Right renal pelvis (tissue), 4 donors: ENCODE measurements at places on chromosomes 6 and 20. TPM values are rescaled to one million over a fixed set of nuclear protein-coding genes. Genes with fewer than 3 reads are reported as not detected.

The TP53INP2 gene
- polyA plus RNA-seq = 14.7 TPM

The GPR63 gene
- polyA plus RNA-seq = 3.3 TPM

DNA sequence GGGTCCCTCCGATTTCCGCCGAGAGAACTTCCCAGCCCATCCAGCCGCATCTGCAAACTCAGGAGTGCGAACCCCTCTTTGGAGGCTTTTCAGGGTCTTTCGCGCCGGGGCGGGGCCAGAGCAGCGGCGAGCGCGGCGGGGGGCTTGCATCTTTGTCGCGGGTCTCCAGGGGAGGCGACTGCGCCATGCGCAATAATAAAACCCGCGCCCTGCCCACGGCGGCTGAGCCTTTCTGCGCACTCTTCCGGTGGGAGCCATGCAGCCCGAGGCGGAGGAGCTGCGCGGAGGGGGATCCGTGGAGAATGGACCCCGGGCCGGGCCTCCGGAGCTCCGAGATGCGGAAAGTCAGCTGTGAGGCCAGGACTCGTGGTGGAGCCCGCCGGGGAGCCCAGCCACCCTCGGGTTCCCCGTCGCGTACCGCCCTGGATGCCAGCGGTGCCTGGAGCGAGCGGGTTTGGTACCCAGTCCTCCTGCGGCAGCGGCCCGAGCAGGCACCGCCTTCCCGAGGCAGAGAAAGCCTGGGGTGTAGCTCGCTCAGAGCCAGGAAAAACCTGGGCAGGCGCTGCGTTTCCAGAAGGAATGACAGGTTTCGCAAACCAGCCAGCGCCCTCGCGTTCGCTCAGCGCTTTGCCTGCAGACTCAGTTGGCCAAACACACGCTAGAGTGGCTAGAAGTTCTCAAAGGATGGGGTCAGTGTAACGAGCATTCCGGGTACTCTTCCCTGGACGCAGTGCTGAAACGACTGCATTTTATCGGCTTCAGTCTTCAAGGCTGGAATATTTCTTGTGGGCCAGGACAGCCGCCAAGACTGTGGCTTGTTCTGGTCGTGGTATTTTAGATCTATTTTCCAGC is 1.2 kb downstream of the AKAP12 start:
- DNase-seq = no peak

DNA sequence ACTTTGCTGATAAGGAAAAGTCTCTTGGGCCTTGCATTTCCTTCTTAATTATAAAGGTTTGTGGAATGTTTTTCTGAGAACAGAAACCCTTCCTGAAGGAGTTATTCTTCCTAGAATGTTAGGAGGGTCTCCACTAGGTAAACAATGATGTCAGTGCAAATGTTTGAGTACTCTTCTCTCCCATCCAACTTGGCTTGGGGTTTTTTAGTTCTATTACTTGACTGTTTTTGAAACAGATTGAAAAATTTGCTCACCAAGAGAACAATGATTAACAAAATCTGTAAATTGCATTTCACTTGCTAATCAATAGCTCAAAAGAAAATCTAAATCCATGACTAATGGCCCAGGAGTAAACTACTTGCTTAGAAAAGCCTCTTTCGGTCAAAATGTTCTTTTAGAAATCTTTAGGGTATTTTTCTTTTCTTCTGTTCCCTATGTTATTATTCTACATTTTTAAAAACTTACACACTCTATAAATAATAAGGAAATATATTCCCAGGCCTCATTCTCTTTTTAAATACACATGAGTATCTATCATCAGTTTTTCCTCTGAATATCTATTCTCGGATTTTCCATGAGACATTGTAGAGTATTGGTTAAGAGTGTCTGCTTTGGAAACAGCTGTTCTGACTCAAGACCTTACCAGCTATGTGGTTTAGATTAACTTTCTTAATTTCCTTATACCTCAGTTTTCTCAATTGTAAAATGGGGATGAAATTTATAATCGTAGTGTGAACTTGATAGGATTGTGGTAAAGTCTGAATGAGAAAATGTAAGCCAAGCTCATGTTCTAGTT is 234.2 kb upstream of the CITED2 start:
- DNase-seq = no peak

The FAM229B gene
- 47.6 TPM for polyA plus RNA-seq

DNA sequence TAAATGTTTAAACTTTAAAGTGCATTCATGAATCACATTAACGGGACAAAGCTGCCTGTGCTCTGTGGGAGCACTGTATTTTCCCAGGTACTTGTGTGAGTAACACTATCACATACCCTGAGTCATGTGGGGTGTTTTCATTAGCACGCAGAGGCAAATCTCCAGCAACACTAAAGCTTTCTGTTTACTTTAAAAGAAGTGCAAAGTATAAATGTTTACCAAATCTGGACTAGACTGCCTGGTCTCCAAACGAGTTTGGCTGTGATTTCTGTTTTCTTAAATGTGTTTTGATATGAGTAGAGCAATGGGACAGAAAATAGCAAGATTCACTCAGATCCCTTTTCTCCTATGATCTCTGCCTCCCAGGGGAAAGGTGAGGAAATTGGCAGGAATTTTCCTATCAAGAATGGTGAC is 28.8 kb upstream of the RIPPLY2 start:
- DNase-seq = no peak

DNA sequence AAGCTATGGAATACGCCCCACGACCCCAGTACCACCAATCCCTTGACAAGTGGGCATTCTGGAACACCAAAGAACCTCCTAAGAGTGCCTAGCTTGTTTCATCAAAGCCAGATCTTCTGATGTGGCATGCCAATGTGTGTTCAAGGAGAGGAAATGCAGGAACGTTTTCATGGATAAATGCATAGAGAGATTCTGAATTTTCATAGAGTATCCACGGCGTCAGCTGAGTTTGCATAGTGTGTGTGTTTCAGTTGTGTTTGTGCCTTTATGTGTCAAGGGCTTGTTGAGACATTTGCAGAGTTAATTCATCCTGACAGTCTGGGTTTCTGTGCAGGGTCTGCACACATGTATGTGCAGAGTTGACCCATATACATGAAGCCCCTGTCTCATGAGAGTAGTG is 172.7 kb upstream of the LRFN2 start:
- DNase-seq = no peak

The ARMH2 gene
- polyA plus RNA-seq = not detected

GRCh38 chr6:112620812-112621569 is 273.9 kb downstream of the RFPL4B start:
- DNase-seq = no peak

GRCh38 chr20:32828029-32828680 is 8.4 kb downstream of the MAPRE1 start:
- DNase-seq = no peak

DNA sequence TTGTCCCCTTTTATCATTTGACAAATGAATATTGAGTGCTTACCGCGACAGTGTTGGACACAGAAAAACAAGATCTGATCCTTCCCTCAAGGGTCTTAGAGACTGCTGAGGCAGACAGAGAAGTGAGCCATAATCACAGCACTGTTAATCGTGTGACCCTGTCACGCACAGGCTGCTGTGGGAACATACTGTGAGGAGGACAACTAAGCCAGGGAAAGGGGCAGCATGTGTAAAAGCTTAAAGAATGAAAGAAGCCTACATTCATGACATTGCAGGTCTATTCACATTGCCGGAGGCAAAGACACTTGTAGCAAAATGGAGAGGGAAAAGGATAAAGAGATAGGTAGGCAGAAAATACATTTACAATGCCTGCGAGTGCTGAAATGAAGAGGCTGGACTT is 32.7 kb downstream of the TRDN start:
- DNase-seq = no peak

GRCh38 chr20:1616858-1617434 is 2.9 kb downstream of the SIRPB1 start:
- no peak for DNase-seq

The KHDC1 gene
- polyA plus RNA-seq = 10.8 TPM

DNA sequence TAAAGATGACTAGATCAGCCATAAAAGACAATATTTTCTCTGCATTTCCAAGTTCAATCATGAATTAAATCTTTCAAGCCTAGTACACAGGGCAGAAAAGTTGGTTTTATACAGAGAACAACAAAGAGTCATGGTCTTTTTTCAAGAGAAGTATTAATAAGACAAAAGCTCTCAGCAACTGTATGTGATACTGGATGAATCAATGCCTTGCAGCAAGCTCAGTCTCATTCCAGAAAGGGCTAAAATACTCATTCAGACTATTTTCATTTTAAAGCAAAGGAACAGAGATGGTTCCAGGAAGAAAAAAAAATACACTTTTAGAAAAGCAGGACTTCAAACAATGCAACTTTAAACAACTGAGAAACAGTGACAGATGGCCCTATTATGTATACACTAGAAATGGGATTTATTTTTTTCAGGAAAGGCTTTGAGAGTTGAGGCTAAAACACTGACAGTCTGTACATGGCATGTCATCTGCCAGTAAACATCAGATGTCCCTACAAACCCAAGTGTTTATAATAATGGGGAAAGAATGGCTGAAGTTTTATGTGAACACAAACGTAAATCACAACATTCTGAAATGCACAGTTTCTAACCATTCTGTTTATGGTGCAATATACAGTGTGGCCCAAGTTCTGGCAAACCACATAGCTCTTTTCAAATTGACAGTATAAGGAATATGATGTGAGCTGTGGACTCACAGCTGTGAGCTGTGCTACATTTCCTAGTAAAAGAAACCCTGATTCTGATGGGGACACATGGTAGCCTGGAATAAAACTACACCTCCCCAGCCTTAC is 114.3 kb upstream of the DST start:
- no peak for DNase-seq

GRCh38 chr6:27957516-27957915 is 475 bp downstream of the OR2B6 start:
- DNase-seq = no peak
